ENCODE measurements at places on chromosomes 1 and 21.

DNA sequence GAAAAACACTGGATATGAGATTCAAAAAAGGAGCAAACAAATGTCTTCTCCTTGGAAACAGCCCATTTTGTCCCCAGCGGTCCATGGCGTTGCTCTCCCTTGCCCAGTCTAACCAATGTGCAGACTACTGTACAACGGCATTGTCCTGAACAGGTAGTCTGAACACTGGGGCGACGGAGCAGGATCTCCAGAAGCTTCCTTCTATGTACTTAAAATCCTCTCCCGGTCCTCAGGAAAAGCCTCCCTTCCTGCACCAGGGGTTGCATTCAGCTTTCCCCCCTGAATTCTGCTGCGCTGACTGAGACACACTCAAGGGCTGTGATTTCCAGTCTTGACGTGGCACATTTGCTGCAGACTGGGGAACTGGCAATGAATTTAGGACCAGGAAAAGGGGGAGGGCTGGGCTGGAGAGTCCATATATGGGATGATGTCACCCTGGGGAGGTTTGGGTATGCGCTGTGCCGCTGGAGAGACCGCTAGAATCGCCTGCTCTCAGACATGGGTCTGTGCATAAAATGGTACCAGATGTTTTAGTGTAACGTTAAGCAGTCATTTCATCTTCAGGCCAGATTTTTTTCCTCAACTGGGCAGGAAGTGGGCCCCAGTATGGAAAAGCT is 275.9 kb upstream of the C1orf105 start:
- no peak for DNase-seq

DNA sequence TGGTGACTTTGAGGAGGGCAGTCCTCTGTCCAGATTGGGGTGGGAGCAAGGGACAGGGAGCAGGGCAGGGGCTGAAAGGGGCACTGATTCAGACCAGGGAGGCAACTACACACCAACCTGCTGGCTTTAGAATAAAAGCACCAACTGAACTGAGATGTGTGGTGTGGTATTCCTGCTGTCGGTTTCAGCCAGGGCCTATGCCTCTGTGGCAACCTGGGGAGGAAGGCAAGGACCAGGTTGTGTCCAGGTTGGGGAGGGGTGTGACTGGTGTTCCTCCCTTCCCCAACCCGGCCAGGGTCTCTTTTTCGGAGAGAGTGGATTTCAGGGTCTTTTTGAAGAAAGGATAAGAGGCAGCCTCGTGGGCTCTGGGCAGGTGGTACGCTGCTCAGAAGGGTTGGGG is 6.3 kb downstream of the PROK1 start:
- no peak for DNase-seq

DNA sequence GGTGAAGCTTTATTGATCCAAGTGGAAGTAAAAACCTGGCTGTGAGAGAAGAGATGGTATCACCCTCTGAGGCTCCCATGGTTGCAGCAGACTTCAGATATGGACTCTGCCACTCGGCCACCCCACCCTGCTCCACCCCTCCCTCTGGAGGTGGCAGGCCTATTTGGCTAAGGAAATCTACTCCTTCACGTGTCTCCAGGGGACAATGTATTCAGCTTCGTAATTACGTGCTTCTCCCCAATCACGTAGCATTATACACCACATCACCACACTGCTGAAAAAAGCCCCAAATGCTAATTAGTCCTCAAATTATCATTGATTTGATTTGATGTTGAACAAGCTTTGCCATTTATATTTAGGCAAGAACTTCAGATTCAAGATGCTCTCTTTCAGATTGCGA is 220.7 kb downstream of the OMA1 start:
- no peak for DNase-seq

- no peak for DNase-seq
Measured at GRCh38 chr1:233641029-233641428, 27.1 kb downstream of the KCNK1 start.

DNA sequence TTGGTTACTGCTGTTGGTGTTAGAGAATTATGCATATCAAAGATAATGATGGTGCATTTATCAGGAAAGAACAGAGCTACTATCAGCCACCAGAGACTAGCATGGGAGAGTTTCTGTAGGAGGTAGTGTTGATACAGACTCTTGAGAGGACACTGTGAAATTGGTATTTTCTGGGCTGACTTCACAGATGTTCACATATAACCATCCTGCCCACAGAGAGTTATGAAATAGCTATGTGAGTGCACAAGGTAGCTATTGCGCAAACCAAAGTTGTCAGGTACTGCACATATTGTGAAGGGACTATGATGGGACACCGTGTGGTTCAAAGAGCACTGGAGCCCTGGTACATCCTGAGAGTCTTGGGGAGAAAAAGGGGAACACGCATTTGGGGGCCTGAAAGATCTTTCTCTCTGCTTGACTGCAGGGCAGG is 1.4 kb upstream of the TLCD4 start:
- no peak for DNase-seq

All from SW 1271 (cell line).